ENCODE measurements at places on chromosomes 11 and 22. TPM values are rescaled to one million over a fixed set of nuclear protein-coding genes. Genes with fewer than 3 reads are reported as not detected.

- no peak for DNase-seq
Measured at GRCh38 chr11:1350086-1350725, 39.5 kb upstream of the BRSK2 start.

GRCh38 chr22:36874309-36874696 is 13.5 kb downstream of the NCF4 start:
- no peak for DNase-seq

GRCh38 chr22:36289406-36289870 is 36.5 kb downstream of the APOL1 start:
- no peak for DNase-seq

DNA sequence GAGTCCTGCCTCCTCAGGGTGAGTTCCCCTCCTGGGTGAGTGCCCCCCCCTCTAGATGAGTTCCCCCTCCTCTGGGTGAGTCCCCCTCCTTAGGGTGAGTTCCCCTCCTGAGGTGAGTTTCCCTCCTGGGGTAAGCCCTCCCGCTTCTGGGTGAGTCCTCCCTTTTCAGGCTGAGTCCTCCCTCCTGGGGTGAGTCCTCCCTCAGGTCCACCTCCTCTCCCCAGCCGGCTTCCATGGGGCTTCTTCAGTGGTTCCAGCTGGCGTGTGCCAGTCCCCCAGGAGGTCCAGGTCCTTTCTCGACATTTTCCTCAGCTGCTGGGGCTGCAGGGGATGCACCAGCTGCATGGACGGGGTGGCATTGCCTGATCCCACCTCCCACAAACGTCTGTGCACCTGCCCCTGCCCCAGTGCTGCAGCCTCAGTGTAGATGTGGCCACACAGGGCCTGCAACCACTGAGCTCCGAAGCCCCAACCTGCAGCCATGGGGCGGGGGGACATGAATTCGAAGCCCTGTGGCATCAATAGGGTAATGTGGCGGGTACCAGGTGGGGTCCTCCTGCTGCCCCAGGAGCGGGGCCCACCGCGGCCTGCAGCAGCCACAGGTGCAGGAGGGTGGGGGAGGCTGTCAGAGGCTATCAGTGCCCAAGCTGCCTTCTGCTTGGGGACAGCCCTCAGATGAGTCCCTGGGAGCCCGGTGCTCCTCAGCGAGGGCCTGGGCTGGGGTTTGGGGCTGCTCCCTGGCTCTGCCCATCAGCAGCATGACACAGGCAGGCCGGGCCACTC is 101.3 kb upstream of the FGF3 start:
- peak; percentile 38 for DNase-seq

DNA sequence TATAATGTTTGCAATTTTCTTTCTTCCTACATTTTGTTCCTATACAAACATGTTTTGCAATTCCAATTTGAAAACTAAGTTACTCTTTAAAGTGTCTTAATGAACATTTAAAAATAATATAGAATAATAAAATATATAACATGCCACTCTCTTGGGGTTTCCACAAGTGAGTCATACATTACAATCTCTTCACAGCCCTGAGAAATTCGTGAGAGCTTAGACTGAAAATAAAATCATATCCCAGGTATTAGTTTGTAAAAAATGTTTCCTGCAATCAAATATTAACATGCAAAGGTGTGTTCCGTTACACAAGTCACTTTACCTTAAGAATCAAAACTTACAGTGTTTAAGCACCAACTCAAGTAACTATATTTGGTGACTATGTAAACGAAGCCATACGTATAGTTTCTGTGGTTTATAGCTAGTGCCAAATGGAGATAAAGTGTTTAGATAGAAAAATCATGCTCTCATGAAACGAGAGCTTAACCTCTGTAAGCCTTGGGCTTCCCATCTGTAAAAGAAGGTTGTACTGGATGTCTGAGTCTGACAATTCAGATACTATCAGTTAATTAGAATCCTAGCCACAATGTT is 253.6 kb upstream of the ANO3 start:
- no peak for DNase-seq

GRCh38 chr22:49328118-49328475 is 499.6 kb downstream of the BRD1 start:
- peak; percentile 28 for DNase-seq

DNA sequence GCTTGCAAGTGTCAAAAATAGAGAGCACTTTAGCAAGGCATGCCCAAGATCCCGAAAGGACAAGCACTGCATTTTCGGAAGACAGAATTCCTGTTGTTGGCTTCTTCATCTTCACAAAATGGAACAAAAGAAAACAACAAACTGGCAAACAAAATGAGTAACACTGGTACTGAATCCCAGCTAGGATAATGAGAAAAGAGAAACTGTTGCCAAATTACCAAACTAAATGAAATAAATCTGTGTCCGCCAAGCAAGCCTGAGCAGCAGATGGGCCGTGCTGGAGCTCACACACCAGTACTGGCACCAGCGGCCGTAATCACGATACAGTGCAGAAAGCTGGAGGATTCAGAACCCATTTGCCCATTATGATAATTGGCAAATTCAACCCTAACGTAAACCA is 30.6 kb downstream of the TUB start:
- no peak for DNase-seq

DNA sequence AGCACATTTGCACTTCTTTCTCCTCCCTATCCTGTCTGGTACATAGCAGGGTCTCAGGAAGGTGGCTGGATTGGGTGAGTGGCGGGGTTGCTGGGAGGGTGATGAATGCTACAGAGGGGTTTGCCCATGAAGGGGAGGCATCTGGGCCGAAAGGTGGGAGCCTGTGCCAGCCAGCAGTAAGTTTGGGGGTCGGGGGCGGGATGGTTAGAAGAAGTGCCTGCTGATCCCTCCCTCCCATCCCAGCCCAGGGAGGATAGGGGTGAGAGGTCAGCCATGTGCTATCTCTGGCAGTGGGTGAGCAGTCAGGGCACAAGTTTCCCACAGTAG is 2.8 kb downstream of the CD82 start:
- DNase-seq = no peak

- no peak for DNase-seq
Measured at GRCh38 chr22:31344578-31345330, 1.4 kb downstream of the PATZ1 start.

DNA sequence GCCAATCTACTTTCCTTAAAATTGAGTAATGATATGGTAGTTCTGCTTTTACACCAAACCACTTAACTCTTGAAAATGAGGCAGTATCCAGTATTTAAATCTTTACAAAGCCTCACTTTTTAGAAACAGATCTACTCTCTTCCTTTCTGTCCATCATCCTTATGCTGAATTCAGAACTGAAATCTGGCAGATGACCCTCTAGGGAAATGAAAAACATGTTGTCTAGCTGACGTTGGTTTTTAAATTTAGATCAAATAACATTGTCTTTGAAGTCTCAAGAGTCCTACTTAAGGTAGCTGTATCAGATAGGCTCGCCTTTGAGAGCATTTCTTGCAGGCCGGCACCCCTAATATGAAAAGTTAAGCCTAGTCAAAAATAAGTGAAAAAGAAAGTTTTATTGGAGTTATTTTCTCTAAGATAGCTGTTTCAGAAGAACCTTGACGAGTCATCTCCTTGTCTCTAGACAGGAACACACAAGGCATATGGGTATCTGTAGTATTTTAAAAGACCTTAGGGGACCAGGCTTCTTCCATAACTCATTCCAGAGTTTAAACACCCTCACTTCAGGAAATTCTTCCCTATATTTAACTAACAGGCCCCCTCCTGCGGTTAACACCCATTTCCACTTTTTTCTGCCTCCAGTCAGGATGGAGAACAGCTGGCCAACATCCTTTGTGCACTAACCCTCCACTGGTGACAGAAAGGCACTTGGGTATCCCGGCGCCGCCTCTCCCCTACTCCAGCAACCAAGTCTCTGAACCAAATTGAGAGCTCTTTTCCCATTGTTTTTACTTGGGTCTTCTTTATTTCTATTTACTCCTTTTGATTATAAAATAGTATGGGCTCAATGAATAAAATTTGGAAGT is 81.2 kb downstream of the WNT11 start:
- DNase-seq = no peak

DNA sequence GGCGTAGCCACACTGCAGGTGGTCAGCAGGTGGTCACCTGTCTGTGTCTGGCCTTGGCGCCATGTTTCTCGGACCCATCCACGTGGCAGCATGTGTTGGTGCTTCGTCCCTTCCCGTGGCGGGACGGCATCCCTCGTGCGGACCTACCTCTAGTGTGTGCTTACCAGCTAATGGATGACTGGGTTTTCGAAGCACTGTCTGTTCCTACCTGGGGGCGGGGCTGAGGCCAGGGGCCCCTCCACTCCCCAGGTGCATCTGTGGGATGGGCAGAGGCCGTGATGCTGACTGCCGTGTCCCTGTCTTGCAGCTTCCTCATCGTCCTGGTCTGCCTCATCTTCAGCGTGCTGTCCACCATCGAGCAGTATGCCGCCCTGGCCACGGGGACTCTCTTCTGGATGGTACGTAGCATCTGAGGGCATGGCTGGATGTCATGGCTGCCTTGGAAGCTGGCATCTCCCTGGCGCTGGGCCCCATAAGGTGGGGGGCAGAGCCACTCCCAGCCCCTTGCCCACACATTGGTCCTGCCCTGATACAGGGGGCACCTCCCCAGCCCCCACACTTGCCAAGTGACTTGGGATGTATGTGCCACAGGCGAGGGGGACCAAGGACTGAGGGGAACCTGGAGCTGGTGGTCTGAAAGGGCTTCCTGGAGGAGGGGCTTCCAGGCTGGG is 82.9 kb downstream of the KCNQ1 start:
- no peak for DNase-seq

DNA sequence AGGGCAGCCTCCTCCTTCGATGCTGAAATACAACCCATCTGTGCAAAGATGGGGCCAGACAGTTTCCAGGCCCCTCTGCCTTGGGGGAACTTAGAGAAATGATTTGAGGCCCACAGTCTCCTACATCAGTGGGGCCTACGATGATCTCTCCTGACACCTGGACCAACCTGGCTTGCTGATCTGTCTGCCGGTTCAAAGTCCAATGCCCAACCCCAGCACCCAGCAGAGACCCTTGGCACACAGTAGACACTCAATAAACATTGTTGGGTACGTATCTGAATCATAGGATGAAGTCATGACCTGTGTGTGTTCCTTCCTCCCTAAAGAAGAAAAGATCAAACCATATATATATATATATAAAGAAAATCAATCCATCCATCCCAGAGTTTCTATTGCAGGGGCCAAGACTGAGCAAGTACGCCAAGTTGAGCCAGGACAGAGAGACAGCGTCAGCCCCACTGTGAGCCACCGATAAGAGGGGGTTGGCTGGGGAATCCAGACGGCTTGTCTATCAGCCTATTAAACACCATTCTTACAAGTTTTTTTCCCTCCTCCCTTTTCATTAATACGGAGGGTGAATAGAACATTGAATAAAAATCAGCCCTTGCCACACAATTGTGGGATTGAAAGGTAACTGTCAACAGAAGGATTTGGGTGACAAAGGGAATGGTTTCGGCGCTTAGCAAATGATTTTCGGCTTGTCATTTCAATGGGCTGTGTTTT is 244.1 kb downstream of the MN1 start:
- DNase-seq = no peak

GRCh38 chr11:77249427-77249826 is 52.1 kb downstream of the GDPD4 start:
- DNase-seq = no peak

DNA sequence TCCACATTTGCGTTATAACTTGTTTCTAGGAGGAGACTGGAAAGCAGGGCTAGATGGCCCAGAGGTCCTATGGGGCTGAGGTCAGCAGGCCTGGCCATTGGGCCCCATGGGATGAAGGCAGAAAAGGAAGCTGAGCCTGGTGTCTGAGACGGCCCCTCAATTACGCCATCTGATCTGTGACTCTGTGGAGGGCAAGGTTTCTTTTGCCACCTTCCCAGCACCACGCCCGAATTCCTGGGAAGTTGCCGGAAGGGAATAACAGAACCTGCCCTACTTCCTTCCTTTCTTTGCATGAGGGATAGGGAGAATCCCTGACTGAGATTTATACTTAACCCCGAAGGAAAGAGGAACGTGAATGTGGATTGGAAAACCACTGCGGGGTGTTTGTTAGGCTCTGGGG is 118.1 kb downstream of the MPPED1 start:
- DNase-seq = no peak

- no peak for DNase-seq
Measured at GRCh38 chr11:123829745-123830144, 23.6 kb upstream of the OR6M1 start.

DNA sequence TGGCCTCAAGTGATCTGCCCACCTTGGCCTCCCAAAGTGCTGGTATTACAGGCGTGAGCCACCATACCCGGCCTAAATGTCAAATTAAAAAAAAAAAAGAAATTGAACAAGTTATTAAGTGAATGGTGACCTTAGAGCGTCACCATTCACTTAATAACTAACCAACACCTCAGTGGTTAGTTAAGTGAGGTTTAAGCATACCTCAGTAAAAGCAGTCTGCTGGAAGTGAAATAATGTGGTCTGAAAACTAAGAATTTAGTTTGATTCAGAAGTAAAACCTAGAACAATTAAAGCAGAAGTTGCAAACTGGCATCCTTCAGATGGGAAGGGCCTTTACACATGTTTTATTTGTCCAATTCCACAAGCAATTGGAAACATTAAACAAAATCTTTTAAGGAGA is 71.5 kb downstream of the FCHSD2 start:
- no peak for DNase-seq

DNA sequence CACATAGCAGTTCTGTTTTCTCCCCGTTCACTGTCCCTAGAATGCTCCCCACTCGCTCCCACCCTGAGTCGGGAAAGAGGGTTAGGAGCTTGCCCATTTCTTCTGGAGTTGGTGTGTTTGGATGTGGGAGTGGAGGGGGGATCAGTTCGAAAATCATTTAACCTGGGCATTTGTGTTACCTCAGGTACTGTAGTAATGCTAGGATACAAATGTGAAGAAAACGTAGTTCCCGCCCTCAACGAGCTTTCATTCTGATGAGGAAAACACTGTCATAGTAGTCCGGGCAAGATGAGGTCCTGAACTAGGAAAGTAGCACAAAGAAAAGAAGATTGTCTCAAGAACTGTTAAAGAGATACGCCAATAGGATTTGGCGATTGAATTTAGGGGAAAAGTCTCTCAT is 539 bp downstream of the SDHD start:
- no peak for DNase-seq

DNA sequence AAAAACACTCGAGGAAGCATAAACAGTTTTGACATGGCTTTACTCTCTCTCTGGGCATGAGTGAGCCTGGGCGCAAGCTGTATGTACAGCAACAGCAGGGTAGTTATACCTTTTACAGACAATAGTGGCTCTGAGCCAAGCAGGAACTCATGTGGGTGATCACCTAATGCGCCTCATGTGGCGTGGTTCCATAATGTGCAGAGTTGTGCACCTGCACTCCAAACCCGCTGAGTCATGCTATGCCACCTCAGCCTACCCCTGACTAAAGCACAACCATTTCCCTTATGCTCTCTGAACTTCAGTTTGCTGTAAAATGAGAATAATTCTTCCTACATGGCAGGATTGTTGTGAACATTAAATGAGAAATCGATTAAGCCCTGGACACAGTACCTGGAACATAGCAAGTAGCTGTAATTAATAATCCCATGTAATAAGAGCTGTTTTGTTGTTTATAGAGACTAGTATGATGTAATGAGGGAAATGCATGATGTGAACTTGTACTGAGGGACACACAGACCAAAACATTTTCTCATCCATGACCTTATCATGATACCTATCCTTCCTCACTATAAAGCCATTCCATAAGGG is 71.6 kb downstream of the CCDC34 start:
- DNase-seq = no peak

- DNase-seq = no peak
Measured at GRCh38 chr11:72684236-72684912, 10.2 kb upstream of the PDE2A start.

Gene SNX32
- not detected for total RNA-seq

Gene CCDC34
- total RNA-seq = 2.0 TPM

Gene KCNA4
- not detected for total RNA-seq

Gene TNNT3
- not detected for total RNA-seq

Gene CRYBB1
- not detected for total RNA-seq

Gene TMPRSS13
- total RNA-seq = 0.15 TPM

Gene RSF1
- 19.9 TPM for total RNA-seq

Gene OR51Q1
- not detected for total RNA-seq

All from left lobe of liver (tissue), 2 donors.